Neural crest cell (in vitro differentiated cells): ENCODE measurements at places on chromosomes 7 and 10.

GRCh38 chr7:101021703-101022102 is 1.8 kb downstream of the MUC17 start:
- no peak for DNase-seq

GRCh38 chr7:30201161-30201666 is 66.4 kb downstream of the MTURN start:
- DNase-seq = no peak

DNA sequence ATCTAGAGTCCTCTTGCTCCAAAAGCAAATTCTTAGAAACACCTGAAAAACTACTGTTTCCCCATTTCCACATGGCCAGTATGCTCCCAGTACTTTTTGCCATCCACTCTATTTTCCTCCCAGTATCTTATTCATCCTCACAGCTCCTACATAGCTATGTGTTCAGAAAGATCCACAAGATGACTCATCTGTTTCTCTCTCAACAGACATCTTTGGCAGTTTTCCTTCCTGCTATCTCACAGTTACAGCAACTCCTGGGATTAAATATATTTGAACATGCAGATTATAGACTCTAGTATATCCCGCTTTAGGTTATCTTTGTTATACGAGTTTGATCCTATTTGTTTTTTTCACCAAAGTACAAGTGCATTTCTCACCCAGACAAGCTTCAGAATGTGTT is 675.6 kb upstream of the POT1 start:
- no peak for DNase-seq

- no peak for DNase-seq
Measured at GRCh38 chr7:156639426-156640256, 933 bp upstream of the RNF32 start.

DNA sequence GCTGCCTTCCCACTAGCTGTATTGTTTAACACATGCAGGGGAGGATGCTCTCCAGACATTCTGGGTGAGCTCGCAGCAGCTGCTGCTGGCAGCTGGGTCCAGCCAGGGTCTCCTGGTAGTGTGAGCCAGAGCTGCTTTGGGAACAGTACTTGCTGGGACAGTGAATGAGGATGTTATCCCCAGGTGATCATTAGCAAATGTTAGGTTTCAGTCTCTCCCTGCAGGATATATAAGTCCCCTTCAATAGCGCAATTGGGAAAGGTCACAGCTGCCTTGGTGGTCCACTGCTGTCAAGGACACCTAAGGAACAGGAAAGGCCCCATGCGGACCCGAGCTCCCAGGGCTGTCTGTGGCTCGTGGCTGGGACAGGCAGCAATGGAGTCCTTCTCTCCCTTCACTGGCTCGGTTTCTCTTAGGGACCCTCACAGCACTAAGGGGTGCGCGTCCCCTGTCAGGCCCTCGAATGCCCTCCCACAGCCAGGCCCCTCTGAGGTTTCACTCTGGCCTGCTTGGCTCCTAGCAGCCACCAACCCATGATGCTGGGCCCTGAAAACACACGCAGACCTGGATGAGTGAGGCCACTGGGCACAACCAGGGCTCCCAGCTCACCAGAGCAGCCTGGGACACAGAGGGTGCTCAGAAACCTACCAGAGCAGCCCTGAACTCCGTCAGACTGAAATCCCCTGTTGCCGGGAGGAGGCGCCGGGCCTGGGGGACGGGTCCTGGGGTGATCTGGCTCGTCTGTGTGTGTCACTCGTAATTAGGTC is 173.0 kb upstream of the LANCL2 start:
- DNase-seq = no peak

- no peak for DNase-seq
Measured at GRCh38 chr10:49001402-49001801, 61.8 kb upstream of the LRRC18 start.

DNA sequence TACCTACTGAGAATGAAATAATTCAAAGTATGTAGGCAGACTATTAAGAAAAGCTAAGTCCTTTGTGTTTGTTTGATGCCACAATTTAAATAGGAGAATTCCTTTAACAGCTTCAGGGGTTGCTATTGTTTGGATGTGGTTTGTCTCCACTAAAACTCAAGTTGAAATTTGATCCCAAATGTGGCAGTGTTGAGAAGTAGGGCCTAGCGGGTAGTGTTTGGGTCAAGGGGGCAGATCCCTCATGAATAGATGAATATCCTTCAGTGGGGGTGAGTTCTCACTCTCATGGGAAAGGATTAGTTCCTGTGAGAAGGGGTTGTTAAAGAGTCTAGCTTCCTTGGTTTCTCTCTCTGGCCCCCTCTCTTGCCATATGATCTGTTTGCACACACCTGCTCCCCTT is 97.0 kb downstream of the HGF start:
- no peak for DNase-seq

DNA sequence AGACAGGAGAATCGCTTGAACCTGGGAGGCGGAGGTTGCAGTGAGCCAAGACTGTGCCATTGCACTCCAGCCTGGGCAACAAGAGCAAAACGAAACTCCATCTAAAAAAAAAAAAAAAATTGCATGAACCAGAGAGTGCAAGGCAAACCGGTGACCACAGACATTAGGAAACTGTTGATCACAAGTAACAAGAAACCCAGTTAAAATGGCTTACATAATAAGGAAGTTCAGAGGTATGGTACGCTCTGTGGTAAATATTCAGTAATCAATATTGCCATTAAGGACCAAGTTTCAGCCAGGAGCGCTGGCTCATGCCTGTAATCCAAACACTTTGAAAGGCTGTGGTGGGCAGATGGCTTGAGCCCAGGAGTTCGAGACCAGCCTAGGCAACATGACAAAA is 9.2 kb upstream of the NT5C2 start:
- no peak for DNase-seq

GRCh38 chr7:105289704-105290103 is 99.0 kb downstream of the SRPK2 start:
- DNase-seq = no peak

DNA sequence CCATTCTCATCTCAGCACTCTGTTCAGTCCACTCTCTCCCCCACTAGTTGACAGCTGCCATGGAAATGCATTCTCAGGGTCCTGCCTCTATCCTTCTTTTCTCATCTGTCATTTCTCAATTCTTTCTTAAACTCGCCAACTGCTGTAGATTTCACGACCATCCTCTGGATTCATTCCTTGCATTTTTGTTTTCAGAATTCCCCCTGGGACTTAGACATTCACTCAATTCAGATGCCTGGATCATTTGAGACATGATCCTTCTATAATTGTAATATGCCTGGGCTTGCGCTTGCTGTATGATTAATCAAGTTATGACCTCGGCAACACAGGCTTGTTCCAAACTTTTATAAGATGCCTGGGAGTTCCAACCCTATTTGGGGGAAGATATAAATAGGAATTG is 104.5 kb downstream of the RAB11FIP2 start:
- DNase-seq = no peak

- no peak for DNase-seq
Measured at GRCh38 chr10:119347181-119347974, 140.0 kb downstream of the GRK5 start.

- no peak for DNase-seq
Measured at GRCh38 chr7:128948976-128949760, 11.4 kb downstream of the IRF5 start.

- peak; percentile 36 for DNase-seq
Measured at GRCh38 chr10:117503244-117504205, 39.0 kb upstream of the EMX2 start.

GRCh38 chr7:150979713-150980390 is 1.7 kb upstream of the KCNH2 start:
- DNase-seq = no peak

DNA sequence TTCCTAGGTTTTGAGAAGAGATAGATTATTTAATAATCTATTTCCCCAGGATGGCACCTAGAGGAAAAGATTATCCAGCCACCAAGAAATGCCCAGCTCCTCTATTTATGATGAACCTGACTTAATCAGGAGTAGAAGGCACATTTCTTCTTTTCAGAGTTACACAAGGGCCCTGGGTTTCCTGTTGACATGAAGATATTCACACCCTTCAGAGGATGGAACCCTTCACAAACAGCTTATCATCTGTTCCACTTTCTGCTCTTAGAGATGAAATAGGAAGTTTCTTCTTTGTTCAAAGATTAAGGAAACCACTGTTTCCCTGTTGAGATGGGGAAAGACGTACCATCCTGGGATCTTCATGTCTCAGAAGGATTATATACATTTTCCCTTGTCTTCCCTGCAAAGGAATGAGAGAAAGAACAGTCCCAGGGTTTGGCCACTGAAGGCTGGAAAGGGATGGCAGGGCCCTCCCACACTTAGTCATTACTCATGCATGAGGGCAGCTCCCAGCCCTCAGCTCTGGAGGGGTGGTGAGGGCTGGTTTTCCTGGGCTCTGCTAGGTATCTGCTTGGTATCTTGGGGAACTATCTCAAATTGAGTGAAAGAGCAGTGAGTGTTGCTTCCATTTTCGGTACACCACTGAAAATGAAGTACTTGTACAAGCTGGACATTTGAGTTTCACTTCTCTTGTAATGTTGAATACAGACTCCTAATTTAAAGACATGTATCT is 64.0 kb downstream of the MTPAP start:
- no peak for DNase-seq

- no peak for DNase-seq
Measured at GRCh38 chr10:27035163-27035562, 65.1 kb downstream of the ANKRD26 start.

DNA sequence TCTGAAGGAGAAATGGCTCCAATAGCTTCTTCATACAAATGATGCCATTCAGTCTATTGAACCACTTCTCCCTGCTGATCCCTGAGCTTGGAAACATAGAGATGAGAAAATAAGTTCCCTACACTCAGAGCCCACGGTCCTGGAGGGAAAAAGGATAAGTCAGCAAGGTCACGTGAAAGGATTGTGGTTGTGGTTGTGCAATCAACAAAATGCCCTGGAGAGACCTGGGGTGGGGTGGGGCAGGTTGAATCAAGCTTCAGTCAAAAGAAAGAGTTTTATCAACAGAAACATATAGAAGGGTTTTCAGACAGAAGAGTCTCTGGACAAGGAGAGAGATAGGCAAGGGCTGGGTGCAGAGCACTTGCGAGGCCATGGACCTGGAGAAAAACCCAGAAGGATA is 30.1 kb downstream of the C10orf90 start:
- no peak for DNase-seq

DNA sequence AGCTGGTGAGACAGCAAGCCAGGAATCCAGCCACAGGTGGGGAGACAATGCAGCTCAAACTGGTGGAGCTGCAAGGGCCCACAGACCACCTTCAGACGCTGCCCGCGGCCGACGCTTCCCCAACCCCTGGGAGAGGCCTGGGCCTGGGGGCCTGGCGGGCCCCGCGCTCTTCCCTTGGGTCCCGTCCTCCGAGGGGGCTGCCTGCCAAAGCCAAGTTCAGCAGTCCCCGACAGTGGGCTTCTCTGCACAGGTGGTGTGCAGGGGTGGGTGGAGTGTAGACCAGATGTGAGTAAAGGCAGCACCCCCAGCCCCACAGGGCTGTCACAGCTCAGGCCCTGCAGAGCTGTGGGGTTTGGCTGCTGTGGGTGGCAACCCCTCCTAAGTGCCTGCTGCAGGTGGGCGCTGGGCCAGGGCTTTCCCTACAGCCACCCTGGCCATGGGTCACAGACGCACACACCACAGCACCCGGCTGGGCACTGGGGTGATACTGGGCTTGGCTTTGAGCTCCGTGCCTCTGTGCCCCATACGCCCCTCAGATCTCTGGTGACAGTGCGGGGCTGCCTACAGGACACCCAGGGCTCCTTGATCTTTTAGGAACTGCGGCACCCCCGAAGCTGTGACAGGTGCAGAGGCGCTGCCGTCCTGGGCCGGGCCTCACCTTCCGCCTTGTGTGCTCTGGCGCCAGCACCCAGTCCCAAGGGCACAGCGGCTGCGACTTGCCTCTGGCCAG is 20.5 kb downstream of the BNIP3 start:
- no peak for DNase-seq

DNA sequence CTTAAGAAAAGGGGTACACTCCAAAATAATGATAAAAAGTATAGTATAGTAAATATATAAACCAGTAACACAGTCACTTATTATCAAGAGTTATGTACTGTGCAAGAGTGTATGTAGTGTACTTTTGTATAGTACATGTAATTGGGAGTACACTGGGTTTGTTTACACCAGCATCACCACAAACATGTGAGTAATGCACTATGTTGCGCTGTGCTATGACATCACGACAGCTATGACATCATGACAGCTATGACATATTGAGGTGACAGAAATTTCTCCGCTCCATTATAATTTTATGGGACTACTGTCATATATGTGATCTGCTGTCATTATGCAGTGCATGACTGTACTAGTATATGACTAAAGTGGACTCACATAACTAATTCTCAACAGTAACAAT is 84.6 kb downstream of the KMT2C start:
- no peak for DNase-seq

GRCh38 chr10:118851062-118852035 is 96.6 kb upstream of the CACUL1 start:
- no peak for DNase-seq

GRCh38 chr10:78066012-78066411 is 32.3 kb downstream of the RPS24 start:
- no peak for DNase-seq

DNA sequence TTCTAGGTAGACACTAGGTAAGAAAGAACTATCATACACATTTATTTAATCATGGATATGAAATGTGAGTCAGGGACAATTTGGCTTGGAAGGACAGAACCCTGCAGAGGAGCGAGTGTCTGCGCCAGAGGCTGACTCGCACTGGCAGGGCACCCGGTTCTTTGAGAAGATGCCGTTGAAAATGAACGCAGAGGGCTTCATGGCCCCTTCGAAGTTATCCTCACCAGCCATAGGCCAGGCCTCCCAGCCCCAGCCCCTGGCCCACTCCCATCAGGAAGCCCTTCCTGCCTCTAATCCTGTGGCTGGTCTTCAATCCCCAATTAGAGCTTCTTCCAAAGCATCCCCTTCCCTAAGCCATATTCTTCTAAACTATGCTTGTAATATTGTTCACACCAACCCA is 239.8 kb downstream of the TCERG1L start:
- no peak for DNase-seq

DNA sequence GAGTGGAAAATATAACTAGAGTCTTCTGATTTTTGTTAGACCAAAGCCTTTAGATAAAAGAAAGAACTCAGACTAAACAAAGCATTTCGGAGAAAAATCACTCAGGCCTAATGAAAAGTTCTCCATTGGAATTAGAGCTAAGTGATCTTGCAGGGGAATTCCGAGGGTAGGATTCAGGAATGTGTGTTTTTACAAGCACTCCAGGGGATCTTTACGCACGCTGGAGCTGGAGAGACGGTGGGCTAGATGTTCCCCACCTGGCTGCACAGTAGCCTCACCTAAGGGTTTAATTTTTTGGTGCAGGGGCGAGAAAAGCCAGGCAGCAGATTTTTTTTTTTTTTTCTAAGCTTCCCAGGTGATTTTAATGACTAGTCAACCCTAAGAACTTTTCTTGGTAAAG is 7.9 kb upstream of the PAPSS2 start:
- DNase-seq = no peak

GRCh38 chr10:86775056-86775869 is 18.8 kb downstream of the BMPR1A start:
- DNase-seq = no peak

- DNase-seq = no peak
Measured at GRCh38 chr7:5229451-5230264, 39.6 kb downstream of the WIPI2 start.
